Inflammatory macrophage (primary cell): ENCODE measurements at places on chromosomes 3 and 15.
A peak's percentile ranks its signal among the peaks of the same experiment; 100 is the strongest.

- DNase-seq: peak; percentile 72
These were observed 2.3 kb downstream of the RNF13 start for GRCh38 chr3:149815321-149815720.

- DNase-seq: no peak
These were observed 477.4 kb downstream of the NAALADL2 start for GRCh38 chr3:175336406-175337133.

- no peak for DNase-seq
These were observed 123.3 kb upstream of the TP63 start for GRCh38 chr3:189507856-189508255.

GRCh38 chr15:64740311-64741170, 34.8 kb downstream of the RBPMS2 start:
- no peak for DNase-seq

DNA sequence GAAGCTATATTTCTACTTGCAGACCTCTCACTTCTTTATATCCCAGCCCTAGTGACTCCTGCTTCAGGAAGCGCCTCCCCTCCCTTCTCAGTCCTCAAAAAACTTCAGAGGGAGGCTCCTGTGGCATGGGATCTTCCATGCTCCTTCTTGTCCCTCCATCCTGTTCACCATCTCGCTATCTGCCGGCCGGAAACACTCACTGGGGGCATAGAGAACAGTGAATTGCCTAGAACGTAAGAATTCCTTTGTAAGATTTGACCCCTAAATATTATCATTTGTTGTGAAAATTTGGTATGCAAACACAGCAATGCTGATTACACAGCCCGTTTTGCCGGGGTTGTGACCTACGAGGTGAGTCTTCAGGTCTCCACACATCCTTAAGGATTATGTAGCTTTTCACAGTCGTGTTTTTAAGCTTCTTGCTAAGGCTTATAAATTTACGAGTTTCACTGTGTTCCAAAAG, 218.7 kb upstream of the ATP10A start:
- no peak for DNase-seq
